ENCODE measurements at places on chromosomes 16 and 17.

DNA sequence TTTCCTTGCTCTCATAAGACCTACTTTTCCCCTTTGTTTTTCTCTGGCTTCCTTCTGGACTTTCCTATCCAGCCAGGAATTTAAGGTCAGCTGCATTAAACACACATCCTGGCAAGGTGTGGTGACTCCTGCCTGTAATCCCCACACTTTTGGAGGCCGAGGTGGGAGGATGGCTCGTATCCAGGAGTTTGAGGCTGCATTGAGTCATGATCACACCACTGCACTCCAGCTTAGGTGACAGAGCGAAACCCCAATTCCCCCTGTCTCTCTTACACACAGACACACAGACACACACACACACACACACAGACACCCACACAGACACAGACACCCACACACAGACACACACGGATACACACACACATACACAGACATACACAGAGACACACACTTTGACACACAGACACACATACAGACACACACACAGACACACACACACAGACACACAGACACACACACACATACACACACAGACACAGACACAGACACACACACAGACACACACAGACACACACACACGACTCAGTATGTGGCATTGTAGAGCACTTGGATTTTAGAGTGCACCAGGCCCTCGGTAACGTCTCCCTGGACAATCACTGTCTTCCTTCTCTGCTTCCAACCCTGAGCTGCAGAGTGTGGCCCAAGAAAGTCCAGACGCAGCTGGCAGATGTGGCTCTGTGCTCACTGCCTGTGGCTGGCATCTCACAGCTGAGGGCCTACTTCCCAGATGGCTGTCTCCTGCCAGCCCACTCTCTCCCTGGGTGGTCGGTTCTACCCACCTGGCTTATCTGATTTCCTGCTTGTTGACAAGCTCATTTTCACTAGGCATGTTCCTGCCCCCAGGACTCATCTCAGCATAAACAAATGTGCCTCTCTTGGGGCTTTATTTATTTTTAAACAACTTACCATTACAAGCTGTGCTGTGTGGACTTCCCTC lies 39.0 kb downstream of the NLRP1 start:
- no peaks in the 10 kb centered on the region for H3K4me1 ChIP-seq
- no peak overlapping the region for H3K4me3 ChIP-seq
- no peaks in the 10 kb centered on the region for H3K36me3 ChIP-seq
- no peaks in the 10 kb centered on the region for H3K27me3 ChIP-seq

DNA sequence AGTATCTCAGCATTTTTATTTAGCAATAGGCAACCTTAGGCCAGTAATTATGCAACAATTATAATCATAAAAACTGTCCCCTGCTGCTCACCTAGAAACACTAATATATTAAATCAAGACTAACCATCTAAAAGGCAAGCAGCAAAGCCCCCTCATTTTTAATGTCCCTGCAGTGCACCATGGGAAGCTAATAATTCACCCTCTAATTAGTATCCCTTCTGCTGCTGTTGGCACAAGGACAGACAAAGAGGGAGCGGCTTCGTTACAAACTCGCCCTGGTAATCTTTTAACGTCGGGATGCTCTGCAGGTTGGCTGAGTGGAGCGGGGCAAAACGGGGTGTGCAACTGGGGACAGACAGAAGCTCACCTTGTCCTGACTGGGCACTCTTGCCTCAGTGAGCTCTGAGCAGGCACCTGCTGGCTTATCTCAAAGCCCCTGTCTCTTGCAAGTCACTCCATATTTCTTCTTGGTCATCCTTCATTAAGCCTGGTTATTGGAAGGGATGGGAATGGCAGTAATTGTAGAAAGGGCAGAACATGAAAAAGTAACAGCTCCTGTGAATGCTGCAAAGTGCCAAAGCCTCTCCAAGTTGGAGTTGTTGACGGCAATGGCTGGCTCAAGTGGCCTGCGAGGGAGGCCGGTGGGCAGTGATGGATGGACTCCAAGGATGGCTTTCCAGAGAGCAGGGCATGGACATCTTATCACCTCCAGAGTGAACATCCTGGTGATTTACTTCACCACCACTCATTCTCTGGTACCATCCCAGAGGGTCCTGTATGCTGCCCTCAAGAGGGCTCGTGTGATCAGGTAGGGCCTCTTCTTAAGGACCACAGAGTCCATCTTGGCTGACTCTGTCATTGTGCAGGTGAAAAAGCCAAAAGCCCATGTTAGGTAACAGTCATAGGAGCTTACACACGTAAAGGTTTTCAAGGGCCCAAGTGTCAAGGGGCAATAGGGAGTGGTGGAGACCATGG lies 219.6 kb upstream of the N4BP1 start:
- H3K27ac ChIP-seq, result no peak overlapping the region
- no peaks in the 10 kb centered on the region for H3K4me1 ChIP-seq
- H3K4me3 ChIP-seq, result no peak overlapping the region

GRCh38 chr16:79876332-79876730 lies 275.8 kb upstream of the MAF start:
- H3K36me3 ChIP-seq, result no peaks in the 10 kb centered on the region
- no peak overlapping the region for H3K4me3 ChIP-seq
- H3K27ac ChIP-seq, result no peak overlapping the region

DNA sequence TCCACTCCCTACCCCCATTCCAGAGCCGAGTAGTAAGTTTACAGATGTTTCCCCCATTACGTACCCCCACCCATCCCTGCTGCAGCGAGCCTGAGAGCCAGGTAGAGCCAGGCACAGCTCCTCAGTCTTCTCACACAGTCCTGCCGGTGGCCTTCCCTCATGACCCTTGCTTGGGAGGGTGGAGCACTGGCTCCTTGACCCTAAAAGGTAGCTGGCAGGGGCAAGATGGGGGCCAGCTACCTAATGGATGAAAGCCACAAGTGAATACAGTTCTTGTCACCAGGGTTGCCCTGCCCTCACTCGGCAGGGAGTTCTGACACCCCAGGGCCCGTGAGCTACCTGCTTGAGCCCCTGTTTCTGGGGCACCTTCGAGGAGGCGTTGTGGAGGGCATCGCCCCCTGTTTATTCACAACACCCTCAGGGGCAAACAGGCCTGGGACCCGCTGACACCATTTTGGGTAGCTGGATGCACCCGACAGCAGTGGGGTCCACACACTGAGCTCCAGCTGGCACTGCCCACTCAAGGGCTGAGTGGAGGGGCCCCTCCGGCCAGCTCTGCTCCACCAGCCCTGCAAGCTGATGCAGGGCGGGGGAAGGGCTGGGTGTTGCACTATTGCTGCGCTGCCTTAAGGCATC lies 22.2 kb downstream of the ADAM11 start:
- no peaks in the 10 kb centered on the region for H3K27me3 ChIP-seq
- H3K4me1 ChIP-seq, result no peaks in the 10 kb centered on the region
- H3K27ac ChIP-seq, result no peak overlapping the region
- no peak for DNase-seq
- H3K36me3 ChIP-seq, result no peaks in the 10 kb centered on the region

- no peak overlapping the region for H3K27ac ChIP-seq
- no peaks in the 10 kb centered on the region for H3K4me1 ChIP-seq
- no peaks in the 10 kb centered on the region for H3K27me3 ChIP-seq
- H3K4me3 ChIP-seq, result no peak overlapping the region
Measured at GRCh38 chr17:37247825-37248224, 128.0 kb upstream of the C17orf78 start.

GRCh38 chr16:90046122-90046970 lies 27.1 kb upstream of the DBNDD1 start:
- H3K36me3 ChIP-seq, result peaks cover 7% of the 10 kb centered on the region
- no peak for DNase-seq

- no peaks in the 10 kb centered on the region for H3K4me1 ChIP-seq
- peak; percentile 59 for DNase-seq
- H3K36me3 ChIP-seq, result no peaks in the 10 kb centered on the region
- no peak overlapping the region for H3K27ac ChIP-seq
- no peak overlapping the region for H3K4me3 ChIP-seq
Measured at GRCh38 chr16:5615868-5616642, 518.5 kb upstream of the EEF2KMT start.

- no peak overlapping the region for H3K4me3 ChIP-seq
- no peak overlapping the region for H3K27ac ChIP-seq
- H3K4me1 ChIP-seq, result peaks cover 16% of the 10 kb centered on the region
Measured at GRCh38 chr17:81434072-81434471, 38.8 kb downstream of the BAHCC1 start.

DNA sequence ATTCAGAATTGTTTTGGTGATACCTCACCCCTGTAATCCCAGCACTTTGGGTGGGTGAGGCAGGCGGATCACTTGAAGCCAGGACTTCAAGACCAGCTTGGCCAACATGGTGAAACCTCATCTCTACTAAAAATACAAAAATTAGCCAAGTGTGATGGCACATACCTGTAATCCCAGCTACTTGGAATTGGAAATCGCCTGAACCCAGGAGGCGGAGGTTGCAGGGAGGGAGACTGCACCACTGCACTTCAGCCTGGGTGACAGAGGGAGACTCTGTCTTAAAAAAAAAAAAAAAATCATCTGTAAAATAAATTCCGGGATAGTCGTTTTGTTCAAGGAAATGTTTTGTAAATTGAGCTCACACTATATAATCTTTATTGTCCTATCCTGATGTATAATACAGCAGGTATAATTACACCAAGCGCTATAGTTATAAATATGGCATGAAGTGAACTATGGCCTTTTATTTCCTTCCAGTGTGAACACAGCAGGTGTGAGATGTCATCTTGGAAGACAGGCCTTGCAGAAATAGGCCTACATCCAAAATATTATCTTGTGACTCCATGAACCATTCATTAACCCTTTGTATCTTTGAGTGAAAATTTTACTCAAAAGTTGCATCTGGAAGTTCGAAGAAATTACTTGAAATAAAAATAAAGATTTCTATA lies 25.4 kb downstream of the PLA2G10 start:
- H3K36me3 ChIP-seq, result peaks cover 12% of the 10 kb centered on the region
- H3K27ac ChIP-seq, result peak overlapping the region; percentile 81
- peaks cover 3% of the 10 kb centered on the region for H3K4me1 ChIP-seq
- H3K4me3 ChIP-seq, result no peak overlapping the region
- DNase-seq, result peak; percentile 38
- no peaks in the 10 kb centered on the region for H3K27me3 ChIP-seq

- no peaks in the 10 kb centered on the region for H3K36me3 ChIP-seq
- H3K4me1 ChIP-seq, result no peaks in the 10 kb centered on the region
- H3K4me3 ChIP-seq, result no peak overlapping the region
- no peaks in the 10 kb centered on the region for H3K27me3 ChIP-seq
- DNase-seq, result no peak
Measured at GRCh38 chr17:55601874-55602364, 90.7 kb upstream of the SMIM36 start.

DNA sequence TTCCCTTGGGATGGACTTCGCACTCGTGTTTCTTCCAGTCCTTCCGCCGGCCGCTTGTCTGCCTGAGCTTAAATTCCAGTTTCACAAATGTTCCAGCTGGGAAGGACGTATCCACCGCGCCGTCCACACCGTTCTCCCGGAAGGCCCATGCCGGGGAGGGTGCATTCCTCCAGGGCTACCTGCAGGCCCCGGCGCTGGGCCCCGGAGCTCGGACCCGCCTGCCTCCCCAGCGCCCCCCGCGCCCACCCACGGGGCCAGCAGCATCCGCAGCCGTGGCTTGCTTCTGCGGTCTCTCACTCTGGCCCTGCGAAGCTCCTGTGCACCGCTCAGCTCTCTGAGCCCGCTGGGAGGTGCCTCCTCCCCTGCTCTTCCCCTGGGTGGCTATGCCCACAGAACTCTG lies 2084.1 kb downstream of the TP53TG3F start:
- H3K4me1 ChIP-seq, result no peaks in the 10 kb centered on the region
- H3K27ac ChIP-seq, result no peak overlapping the region
- no peaks in the 10 kb centered on the region for H3K27me3 ChIP-seq

DNA sequence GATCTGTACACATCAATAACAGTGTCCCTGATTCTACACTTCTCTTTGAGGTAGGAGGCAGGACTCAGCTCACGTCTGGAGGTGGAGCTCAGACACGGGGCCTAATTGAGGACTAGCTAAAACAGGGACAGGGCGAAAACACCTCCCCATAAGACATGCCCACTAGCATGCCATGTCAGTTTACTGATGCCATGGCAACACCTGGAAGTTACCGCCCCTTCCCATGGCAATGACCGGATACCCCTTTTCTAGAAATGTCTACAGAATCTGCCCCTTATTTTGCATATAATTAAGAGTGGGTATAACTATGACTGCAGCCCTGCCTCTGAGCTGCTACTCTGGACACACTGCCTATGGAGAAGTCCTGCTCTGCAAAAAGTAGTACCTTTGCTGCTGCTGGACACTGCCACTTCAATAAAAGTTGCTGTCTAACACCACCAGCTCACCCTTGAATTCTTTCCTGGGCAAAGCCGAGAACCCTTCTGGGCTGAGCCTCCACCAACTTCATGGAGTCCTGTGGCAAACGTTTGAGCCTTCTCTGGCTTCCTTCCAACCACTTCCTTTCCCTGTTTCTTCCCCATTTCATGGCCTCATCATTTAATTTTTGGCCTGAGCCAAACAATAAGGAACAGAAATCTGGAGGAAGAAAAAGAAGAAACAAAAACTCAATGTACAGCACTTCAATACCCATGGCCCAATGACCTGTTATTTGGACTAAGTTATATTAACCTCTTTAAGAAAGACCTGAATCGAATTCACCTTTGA lies 21.0 kb downstream of the PHB1 start:
- H3K4me3 ChIP-seq, result no peak overlapping the region
- no peaks in the 10 kb centered on the region for H3K36me3 ChIP-seq
- DNase-seq, result no peak
- no peak overlapping the region for H3K27ac ChIP-seq
- peaks cover 10% of the 10 kb centered on the region for H3K4me1 ChIP-seq

GRCh38 chr17:38415250-38416194 lies 12.7 kb upstream of the ARHGAP23 start:
- no peak overlapping the region for H3K4me3 ChIP-seq
- peaks cover 22% of the 10 kb centered on the region for H3K27me3 ChIP-seq
- H3K36me3 ChIP-seq, result no peaks in the 10 kb centered on the region
- H3K4me1 ChIP-seq, result peaks cover 9% of the 10 kb centered on the region
- no peak overlapping the region for H3K27ac ChIP-seq
- no peak for DNase-seq

DNA sequence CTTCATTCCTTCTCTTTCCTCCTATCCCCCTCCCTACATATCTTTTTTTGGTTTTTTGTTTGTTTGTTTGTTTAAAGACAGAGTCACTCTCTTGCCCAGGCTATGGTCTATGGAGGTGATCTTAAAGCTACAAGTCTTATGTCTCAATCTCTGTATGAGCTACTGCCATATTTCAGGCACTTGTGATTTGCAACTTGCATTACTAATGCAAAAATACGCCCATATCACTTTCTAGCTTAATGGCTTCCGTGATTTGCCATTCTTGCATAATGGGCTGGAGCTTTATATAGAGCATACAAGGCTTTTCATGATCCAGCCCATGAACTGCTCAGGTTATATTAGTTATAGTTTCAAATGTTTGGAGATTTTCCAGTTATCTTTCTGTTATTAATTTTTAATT lies 7.5 kb downstream of the CFAP97D1 start:
- H3K27ac ChIP-seq, result no peak overlapping the region
- no peaks in the 10 kb centered on the region for H3K27me3 ChIP-seq
- DNase-seq, result no peak
- no peak overlapping the region for H3K4me3 ChIP-seq
- H3K4me1 ChIP-seq, result no peaks in the 10 kb centered on the region
